NCI-H774 (cell line): ENCODE measurements at places on chromosomes 16 and 17.
A peak's percentile ranks its signal among the peaks of the same experiment; 100 is the strongest.

DNA sequence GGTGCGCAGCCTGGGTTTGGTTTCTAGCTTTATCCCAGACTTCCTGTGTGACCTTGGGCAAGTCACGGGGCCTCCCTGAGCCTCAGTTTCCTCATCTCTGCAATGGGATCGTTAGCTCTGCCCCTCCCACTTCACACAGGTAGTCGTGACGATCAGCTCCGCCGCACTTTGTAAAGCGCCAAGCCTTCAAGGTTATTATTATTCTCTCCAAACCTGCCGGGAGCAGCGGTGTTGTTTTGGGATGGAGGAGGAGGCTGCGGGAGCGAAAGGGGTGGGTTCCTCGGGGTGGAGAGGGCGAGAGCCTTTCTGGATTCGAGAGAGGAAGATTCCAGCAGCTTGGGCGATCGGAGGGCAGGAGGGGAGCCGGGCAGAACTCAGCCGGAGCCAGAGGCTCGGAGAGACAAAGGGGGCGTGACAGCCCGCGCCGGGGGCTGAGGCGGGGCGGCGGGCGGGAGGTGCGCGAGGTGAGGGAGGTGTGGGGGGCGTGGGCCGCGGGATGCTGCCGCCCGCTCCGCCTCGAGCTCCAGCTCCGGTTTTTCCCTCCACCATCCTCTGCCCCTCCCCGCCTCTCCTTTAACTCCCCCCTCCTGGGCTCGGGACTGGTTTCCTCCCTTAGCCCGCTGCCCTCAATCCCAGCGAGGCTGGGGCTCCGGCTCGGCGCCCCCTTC, at the start of gene EFNB3:
TSS of gene EFNB3 (plus strand) at position 602 of the 668 bp plus-strand sequence. CDS start 397 bp downstream, outside the sequence.
- no peak for DNase-seq

DNA sequence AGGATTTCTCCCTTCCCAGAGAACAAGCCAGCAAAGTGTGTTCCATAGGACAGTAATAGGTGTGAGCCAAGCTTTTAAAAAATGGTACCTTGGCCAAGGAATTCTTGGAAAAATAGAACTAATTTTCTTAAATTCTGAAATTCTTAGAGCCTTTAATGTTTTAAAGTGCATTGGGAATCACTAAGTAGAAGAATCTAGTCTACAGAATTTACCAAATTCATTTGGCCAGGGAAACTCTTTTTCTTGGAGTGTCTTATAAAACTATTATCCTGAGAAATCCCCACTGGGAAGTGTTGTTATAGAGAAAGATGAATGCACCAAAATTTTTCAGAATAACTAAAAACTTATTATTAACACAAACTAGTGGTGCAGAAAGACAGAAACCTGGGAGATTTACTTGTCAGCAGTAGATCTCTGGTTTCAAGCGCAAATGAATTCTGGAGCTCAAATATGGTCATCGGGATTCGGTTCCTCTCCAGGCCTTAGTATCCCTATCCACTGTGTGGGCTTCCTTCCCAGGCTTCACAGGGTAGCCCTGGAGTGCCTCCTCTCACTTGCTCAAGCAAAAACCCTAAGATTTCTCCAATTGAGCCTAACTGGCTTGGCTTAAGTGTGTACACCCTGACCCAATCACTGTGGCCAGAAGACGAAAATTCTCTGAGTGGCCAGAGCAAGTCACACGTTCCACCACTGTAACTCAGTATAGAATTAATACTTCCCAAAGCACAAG, 217.8 kb downstream of the CHD9NB start:
- no peak for DNase-seq

- DNase-seq: no peak
Measured at GRCh38 chr17:59757470-59757869, 50.0 kb downstream of the VMP1 start.

- DNase-seq: no peak
Measured at GRCh38 chr16:23293016-23293415, 9.1 kb upstream of the SCNN1B start.

- DNase-seq: no peak
Measured at GRCh38 chr17:2939714-2940351, 123.6 kb downstream of the OR1D5 start.

DNA sequence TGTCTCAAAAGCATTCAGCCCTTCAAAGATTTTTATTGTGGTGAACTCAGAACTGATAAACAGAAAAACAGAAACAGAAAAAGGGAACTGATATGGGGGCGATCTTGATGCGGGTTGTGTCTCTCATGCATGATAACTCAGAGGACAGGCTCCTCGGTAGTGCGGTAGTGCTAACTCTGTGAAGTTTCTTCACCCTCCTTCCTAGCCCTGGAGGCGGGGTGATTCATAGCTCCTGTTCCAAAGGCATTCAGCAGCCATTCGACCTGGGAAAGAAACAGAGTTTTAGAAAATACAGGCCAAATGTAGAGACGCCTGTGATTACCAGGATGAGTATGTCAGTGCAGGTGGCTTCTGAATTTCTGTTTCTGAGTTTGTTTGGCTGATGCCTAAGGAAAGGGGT, 5.5 kb upstream of the MAF start:
- DNase-seq: no peak

- DNase-seq: no peak
Measured at GRCh38 chr17:60311936-60312335, 80.0 kb downstream of the USP32 start.

DNA sequence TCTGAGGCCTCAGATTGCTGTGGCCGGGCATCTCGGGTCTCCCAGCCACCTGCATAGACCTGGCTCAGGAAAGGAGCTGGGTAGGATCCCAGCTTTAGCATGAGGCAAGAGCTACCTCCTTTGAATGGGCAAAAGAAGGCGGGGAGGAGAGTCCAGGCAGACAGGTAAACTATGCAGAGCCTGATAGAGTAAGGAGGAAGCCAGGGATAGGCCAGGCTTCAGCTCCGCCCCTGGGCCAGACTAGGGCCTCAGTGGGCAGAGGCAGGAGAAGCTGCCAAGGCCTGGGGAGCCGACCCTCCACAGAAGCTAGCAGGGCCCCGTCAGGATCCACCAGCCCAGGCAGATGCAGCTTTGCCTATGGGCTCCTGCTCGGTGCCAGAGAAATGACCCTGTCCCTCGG, 22.6 kb upstream of the UBE2G1 start:
- DNase-seq: no peak

GRCh38 chr17:6701719-6702118, 11.4 kb downstream of the SLC13A5 start:
- no peak for DNase-seq

GRCh38 chr17:66337268-66337667, 34.9 kb downstream of the PRKCA start:
- DNase-seq: no peak

GRCh38 chr17:71004413-71004812, 835.1 kb downstream of the KCNJ2 start:
- no peak for DNase-seq

DNA sequence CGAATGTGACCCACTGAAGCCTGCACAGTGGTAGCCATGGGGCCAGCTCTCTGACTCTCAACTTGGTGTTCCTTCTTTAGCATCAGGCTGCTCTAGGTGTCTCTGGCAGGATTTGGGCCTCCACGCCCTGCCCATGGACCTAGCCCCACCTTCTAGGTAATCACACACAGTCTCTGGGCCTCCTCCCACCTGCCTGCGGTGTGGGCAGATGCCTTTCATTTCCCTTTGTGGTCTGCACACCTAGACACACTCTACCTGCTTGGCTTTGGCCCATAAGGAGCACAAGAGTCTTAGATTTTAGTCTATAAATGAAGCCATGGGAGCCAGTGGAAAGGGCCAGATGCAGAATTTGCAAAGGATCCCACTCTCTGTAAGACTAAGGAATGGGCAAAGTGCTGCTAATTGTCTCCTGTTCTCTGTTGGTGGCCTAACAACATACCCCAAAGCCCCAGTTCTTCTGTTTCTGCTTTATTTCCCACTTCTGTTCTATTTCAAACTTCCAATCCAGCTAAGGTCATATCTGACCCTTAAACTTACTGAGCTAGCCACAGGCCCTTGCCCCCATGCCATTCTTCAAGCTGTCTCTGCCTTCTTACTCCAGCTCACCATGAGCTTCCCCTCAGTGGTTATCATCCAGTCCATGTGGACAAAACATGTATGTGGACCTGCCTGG, 7.2 kb upstream of the MFSD6L start:
- no peak for DNase-seq

GRCh38 chr16:12214509-12214908, 238.0 kb downstream of the SNX29 start:
- no peak for DNase-seq

DNA sequence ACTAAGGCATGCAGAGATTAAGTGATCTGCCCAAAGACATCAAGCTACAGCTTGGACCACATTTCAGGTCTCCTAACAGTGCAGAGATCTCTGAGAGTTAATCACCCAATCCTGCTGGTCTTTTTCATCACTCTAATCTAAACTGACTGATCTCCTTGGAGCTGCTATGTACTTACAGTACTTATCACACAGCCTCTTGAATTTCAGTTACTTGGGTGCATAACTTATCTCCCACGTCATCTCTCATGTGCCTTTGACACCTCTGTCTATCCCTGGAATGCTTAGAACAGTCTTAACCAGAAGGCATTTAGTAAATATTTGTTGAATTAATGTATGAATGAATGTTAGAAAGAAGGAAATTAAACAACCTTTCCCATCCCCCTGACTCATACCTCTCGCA, 139.0 kb downstream of the SNX11 start:
- DNase-seq: no peak

DNA sequence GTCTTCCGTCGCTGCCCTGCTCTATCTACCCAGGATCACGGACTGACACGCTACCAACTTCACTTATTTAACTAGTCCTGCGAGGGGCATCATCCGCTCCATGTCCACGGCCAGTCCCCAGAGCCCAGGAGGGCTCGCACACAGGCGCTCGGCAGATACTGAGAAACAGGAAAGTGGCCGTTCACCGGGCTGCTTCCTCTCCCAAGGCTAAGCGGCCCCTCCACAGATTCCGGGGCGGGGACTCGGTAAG, 388 bp downstream of the OXLD1 start:
- no peak for DNase-seq

- peak; percentile 76 for DNase-seq
Measured at GRCh38 chr17:33131620-33132019, 140.0 kb downstream of the SPACA3 start.

GRCh38 chr17:8728251-8728938, 16.2 kb downstream of the CCDC42 start:
- DNase-seq: no peak

GRCh38 chr16:50605733-50606430, 57.7 kb downstream of the NKD1 start:
- DNase-seq: no peak

DNA sequence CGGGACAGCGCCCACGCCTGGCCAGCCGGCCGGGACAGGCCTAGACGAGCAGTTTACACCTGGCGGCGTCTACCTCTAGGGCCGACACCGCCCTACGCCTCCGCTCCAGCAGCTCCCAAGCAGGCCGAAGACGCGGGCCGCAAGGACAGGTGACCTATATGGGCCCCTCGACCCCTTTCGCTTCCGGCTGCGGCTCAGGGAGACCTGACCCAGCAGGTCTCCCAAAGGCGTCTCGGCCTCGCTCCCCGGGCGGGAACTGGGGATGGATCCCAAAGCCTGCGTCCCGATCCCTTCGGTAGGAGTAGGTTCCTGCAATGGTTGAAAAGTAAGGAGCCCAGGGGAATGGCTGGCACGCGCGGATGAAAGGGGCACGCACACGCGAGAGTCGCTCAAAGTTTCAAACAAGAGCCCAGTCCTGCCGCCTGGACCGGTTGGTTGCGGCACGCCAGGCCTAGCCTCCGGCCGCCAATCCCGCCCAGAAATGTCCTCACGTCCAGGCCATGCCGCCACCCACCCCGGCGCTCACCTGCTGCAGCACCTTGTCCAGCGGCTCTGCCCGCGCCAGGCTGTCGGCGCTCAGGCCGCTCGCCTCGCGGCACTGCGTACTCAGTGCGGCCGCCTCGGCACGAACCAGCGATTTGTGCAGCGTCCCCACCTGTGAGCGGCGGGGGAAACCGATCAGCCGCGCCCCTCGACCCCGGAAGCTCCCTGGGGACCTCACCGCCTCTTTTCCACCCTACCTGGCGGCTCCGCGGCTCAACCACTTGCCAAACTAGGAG, 630 bp downstream of the ESRP2 start:
- DNase-seq: no peak

- no peak for DNase-seq
Measured at GRCh38 chr16:85556456-85557082, 56.6 kb upstream of the GSE1 start.

DNA sequence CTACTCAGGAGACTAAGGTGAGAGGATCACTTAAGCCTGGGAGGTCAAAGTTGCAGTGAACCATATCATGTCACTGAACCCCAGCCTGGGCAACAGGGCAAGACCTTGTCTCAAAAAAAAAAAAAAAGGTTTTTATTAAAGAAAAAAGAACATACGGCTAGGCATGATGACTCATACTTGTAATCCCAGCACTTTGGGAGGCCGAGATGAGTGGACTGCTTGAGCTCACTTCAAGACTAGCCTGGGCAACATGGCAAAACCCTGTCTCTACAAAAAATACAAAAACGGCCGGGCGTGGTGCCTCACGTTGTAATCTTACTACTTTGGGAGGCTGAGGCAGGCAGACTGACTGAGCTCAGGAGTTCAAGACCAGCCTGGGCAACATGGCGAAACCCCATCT, 38.4 kb downstream of the RANBP10 start:
- no peak for DNase-seq

DNA sequence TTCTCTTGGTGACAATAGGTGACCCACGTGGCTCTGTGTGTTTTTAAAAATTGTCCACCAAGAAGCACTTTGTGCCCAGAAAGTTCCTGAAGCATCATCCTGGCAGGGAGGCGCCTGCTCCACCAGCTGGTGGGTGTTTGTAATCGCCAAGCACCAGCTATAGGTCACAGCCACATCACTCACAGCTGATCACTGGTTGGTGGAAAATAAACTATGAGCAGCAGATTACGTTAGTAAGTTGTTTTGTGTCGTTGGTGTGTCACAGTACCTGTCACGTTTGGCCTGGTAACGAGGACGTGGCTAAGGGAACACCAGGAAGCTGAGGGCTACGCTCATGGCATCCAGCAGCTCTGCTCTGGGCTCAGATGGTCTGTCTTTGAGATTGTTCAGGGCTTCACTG, 10.1 kb downstream of the MRM3 start:
- DNase-seq: no peak

- no peak for DNase-seq
Measured at GRCh38 chr16:13414154-13414553, 505.8 kb upstream of the ERCC4 start.

DNA sequence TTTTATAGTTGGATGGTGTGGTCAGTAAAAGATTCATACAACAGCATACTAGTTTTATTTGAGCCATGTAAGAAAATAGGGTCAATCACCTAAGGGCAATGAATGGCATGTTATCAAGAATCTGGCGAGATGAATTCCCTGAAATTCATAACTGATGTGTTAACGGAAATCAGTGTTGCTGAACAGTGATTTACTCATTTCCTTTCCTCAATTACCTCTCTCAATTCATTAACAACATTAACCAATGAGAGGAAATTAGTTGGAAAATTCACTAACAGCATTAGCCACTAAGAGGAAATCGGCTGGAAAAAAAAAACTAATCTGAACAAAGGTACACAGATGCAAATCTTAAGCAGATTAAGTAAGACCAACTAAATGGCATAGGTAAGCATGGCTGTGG, 6.3 kb downstream of the CMTR2 start:
- no peak for DNase-seq

- DNase-seq: no peak
Measured at GRCh38 chr17:59454633-59455105, 110.7 kb upstream of the DHX40 start.
